ENCODE measurements at places on chromosomes 4 and X. TPM values are rescaled to one million over a fixed set of nuclear protein-coding genes. Genes with fewer than 3 reads are reported as not detected.

OPRPN gene
- total RNA-seq, result not detected

EMCN gene
- total RNA-seq, result 0.34 TPM

POU4F2 gene
- not detected for total RNA-seq

TLR2 gene
- total RNA-seq, result 17.9 TPM

EPGN gene
- total RNA-seq, result 7.5 TPM

PUDP gene
- total RNA-seq, result 14.6 TPM

CSAG2 gene
- not detected for total RNA-seq

PPP3CA gene
- 24.6 TPM for total RNA-seq

BGN gene
- 10.3 TPM for total RNA-seq

CLDN2 gene
- 0.13 TPM for total RNA-seq

FGFBP1 gene
- 4.8 TPM for total RNA-seq

CDKL2 gene
- total RNA-seq, result 3.9 TPM

ZCCHC13 gene
- not detected for total RNA-seq

HDX gene
- 5.6 TPM for total RNA-seq

PRDM5 gene
- 7.1 TPM for total RNA-seq

GAGE13 gene
- total RNA-seq, result not detected

SOX3 gene
- not detected for total RNA-seq

STARD8 gene
- total RNA-seq, result 1.8 TPM

DMP1 gene
- not detected for total RNA-seq

LINC00632 gene
- 1.4 TPM for total RNA-seq

PNMA5 gene
- not detected for total RNA-seq

SCLT1 gene
- total RNA-seq, result 6.4 TPM

CHRDL1 gene
- 7.5 TPM for total RNA-seq

HTR2C gene
- not detected for total RNA-seq

PLAC1 gene
- not detected for total RNA-seq

CTAG1B gene
- not detected for total RNA-seq

IDS gene
- total RNA-seq, result 62.0 TPM

DAPP1 gene
- 29.0 TPM for total RNA-seq

ABCG2 gene
- 0.21 TPM for total RNA-seq

MAGEB1 gene
- not detected for total RNA-seq

TGIF2LX gene
- not detected for total RNA-seq

DGKK gene
- not detected for total RNA-seq

MSANTD1 gene
- 0.50 TPM for total RNA-seq

SPANXN3 gene
- total RNA-seq, result not detected

CPXCR1 gene
- not detected for total RNA-seq

DRP2 gene
- total RNA-seq, result 0.55 TPM

ERAS gene
- total RNA-seq, result not detected

SPANXD gene
- total RNA-seq, result not detected

CENPVL3 gene
- 6.8 TPM for total RNA-seq

CAPN6 gene
- total RNA-seq, result 0.27 TPM

ASB5 gene
- total RNA-seq, result not detected

PRDM8 gene
- total RNA-seq, result 0.17 TPM

MAGIX gene
- 5.1 TPM for total RNA-seq

MAGEA9B gene
- 0.17 TPM for total RNA-seq

POU3F4 gene
- total RNA-seq, result 0.55 TPM

AKAP14 gene
- not detected for total RNA-seq

KIF4A gene
- 3.4 TPM for total RNA-seq

SERTM2 gene
- total RNA-seq, result not detected

PROM1 gene
- 69.0 TPM for total RNA-seq

OTUD4 gene
- total RNA-seq, result 28.1 TPM

AKAP4 gene
- total RNA-seq, result not detected

AFF2 gene
- total RNA-seq, result 0.41 TPM

GPR50 gene
- total RNA-seq, result not detected

Measured in kidney epithelial cell (primary cell).